ENCODE measurements at places on chromosomes 3 and 15.
A peak's percentile ranks its signal among the peaks of the same experiment; 100 is the strongest.

DNA sequence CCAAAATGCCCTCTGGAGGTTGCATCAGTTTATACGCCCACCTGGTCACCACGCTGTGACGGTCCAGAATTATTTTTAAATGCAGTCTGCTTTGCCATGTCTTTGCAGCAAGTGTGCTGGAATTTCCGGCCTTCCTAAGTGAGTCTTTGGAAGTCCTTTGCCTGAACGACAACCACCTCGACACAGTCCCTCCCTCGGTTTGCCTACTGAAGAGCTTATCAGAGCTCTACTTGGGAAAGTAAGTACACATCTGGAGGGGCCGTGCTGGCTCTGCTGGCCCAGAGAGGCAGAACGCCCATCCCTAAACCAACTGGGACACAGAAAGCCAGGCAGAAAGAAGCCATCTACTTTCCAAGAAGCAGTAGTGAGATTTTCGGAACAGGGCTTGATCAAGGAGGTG is 101.8 kb downstream of the LRRK1 start:
- DNase-seq: no peak

- DNase-seq: no peak
These were observed 93.0 kb upstream of the LPP start for GRCh38 chr3:188060840-188061544.

DNA sequence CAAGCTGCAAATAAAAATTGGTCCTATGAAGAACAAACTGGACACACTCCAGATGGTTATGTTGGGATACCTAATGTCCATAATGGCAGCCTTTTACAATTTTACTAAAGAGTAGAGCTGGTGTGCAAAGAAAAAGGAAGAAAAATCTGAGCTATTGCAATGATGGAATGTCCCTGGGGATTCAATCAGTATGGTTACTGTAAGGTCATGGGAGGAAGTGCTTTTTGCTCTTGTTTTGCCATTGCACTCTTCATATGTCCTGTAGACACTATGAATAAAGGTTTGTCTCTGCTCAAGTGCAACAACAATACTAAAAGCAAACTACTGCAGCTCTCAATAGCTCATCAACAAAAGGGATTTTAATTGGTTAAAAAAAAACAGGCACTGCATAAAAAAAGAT is 5.4 kb downstream of the PFN2 start:
- DNase-seq: no peak

- DNase-seq: no peak
These were observed 33.3 kb upstream of the MEIS2 start for GRCh38 chr15:37133602-37134001.

DNA sequence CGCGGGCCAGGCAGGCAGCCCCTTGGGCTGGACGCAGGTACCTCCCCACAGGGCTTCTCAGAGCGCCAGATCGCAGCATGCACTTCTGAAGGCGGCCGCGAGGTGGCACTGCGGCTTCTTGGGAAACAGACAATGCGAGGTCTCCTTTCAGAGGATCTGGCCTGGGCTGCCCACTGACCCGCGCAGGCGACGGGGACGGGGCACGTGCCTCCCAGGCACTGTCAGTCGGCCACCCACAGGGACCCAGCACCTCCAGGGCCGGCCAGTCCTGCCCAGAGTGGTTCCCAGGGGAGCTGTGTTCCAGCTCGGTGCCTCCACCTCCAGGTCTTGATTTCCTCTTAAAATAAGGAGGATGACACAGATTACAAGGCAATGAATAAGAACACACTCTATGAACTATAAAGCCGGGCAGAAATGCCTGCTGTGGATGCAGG is 24.4 kb upstream of the TXNRD3 start:
- peak; percentile 63 for DNase-seq

- no peak for DNase-seq
These were observed 604.7 kb upstream of the EPHA6 start for GRCh38 chr3:96209699-96210098.

- DNase-seq: peak; percentile 47
These were observed 682 bp downstream of the CLDND1 start for GRCh38 chr3:98521897-98522543.

DNA sequence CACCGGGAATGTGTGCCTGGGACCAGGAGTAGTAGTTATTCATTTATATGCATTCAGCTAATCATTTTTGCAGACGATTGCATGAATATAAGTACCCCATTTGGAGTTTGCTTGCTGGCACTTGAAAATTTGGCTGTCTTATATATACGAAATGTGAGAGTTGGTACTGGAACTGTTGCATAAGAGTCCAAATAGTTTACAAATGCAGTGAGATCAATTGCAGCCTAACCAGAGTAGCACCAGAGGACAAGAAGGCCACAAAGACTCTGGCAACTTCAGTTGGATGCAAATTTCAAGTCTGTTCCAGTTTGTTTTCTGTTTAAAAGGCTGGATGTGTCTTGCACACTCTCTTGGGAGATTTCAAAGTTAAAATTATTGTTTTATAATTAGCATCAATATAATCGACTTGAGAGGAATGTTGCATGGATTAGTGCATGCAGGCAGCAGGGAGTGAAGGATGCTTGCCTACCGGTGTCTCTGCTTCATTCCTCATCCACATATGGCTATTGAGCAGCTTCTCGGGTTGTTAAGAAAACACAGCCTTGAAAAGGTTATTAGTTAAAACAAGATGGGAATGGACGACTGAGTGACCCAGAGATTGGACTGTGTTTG is 213.0 kb downstream of the PTPRG start:
- no peak for DNase-seq

DNA sequence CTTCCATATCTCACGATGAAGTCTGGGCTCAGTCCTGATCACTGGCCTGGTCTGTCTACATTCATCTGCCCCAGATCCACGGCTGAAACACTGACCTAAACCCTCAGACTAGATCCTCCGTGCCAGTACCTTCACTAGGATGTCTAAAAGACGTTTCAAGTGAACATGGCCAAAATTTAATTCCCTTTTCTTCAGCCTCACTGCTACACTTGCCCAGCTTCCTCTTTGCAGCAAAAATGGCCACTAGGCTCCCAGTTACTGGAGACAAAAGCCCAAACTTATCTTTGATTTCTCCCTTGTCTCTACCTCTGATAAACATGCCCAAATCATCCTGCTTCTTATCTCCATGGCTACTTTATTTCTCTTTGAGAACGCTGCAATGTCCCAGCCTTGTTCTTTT is 1.7 kb downstream of the RASSF1 start:
- no peak for DNase-seq

DNA sequence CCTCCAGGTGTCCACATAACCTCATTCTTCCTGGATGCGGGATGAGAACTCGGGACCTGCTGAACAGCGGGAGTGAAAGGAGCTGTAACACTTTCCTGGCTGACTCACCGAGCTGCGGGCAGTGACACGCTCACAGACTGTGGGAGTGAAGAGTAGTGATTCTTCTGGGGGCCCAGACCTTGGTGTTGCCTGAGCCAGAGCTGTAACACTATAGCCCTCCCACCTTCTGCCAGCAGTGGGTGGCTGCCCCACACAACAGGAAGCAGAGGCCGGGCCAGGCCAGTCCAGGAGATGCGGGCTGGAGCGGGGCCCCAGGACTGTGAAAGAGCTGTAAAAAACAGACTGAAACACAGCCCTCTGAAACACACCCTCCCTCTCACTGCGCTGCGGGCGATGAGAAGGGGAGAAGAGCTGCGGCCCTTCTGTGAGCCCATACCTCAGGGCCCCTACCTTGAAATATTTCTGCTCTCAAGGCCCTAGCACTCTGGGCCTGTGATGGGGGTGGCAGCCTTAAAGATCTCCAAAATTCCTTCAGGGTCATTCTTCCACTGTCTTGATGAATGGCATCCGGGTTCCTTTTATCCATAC is 464.0 kb upstream of the CCDC54 start:
- DNase-seq: no peak

- no peak for DNase-seq
These were observed 374.2 kb upstream of the BCHE start for GRCh38 chr3:166211451-166211850.

GRCh38 chr3:53144446-53144845 is 14.2 kb upstream of the RFT1 start:
- no peak for DNase-seq

GRCh38 chr3:25532431-25533162 is 104.5 kb downstream of the RARB start:
- DNase-seq: no peak

GRCh38 chr15:25435474-25436243 is 3.2 kb downstream of the UBE3A start:
- no peak for DNase-seq

- DNase-seq: no peak
These were observed 20.6 kb downstream of the ABTB1 start for GRCh38 chr3:127693336-127693843.

DNA sequence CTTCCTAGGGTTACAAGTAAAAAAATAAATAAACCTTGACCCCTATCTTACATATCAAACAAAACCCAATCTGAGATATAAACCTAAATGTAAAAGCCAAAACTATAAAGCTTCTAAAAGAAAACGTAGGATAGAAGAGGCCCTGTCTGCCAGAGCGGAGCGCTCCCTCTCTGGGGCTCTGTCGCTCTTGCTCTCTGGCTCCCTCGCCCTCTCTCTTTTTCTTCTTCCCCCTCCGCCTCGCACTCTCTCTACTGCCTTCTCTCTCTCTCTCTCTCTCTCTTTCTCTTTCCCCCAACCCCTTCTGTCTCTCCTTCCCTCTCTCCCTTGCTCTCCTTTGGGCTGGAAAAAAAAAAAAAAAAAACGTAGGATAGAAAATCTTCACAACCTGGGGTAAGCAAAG is 21.6 kb downstream of the RYK start:
- no peak for DNase-seq

GRCh38 chr3:3015185-3016089 is 94.7 kb downstream of the IL5RA start:
- DNase-seq: peak; percentile 55

DNA sequence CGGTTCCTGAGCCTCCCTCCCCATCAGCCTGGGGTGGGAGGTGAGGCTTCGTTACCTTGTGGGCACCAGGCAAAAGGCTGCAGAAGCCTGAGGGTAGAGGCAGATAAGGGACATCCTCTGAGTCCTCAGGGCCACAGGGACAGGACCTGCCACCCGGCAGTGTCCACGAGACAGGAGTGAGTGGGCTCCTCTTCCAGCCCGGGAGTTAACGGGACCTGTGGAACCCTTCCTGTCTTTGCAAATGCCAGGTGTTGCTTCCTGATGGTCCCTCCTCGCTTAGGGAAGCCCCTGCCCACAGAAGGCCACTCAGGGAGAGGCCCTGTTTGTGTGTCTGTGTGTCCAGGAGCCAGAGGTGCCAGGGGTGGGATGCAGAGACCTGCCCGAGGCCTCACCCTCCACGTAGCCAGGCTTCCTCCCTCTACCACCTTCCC is 111.1 kb upstream of the ALDH1A3 start:
- no peak for DNase-seq

Data from right renal cortex interstitium (tissue), 3 donors.